ENCODE measurements at places on chromosomes 4 and X. TPM values are rescaled to one million over a fixed set of nuclear protein-coding genes. Genes with fewer than 3 reads are reported as not detected.

ETDB gene
- total RNA-seq, result not detected

NR3C2 gene
- total RNA-seq, result not detected

LDOC1 gene
- 1.5 TPM for total RNA-seq

FAM9B gene
- not detected for total RNA-seq

DNA sequence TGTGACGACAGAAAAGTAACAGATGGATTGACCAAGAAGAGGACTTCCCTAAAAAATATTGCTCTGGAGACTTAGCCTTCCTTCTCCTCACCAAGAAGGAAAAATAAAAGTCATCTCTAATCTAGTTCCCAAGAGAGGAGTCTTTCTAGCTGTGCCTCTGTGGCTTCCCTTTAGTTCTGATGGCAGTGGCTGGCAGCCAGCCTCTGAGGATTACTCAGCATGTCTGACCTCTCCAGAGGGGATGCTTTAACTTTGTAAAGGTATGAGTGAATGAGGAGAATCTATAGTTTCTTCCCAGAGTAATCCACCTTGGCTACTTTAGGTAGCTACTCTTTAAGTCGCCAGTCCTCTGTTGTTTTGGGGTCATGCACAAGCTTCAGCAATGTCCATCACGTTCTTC lies 163.9 kb upstream of the KIT start:
- peak; percentile 52 for DNase-seq

- DNase-seq, result no peak
Observed at GRCh38 chr4:112325530-112325929, 28.4 kb downstream of the ALPK1 start.

- no peak for DNase-seq
Observed at GRCh38 chr4:85491527-85491926, 16.6 kb downstream of the ARHGAP24 start.

- no peak for DNase-seq
Observed at GRCh38 chr4:76055421-76055820, 19.1 kb upstream of the ART3 start.

GRCh38 chrX:14497184-14497666 lies 32.1 kb upstream of the GLRA2 start:
- peak; percentile 31 for DNase-seq

DNA sequence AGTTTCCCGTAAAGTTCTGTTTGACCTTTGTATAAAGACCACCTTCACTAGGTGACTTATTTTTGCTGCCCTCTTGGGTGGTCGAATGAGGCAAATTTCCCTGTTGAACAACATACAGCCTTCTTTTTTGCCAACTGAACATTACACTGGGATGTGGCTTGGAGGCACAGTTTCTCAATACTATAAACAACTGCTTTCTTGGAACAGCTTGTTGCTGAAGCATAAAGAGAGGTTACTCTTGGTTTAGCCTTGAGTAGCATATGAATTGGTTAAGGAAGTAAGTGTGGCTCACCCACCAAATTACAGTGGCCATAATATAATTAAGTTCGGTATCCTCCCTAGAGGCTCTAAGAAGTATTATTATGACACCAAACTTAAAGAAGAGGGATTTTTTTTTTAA lies 40.0 kb downstream of the HHIP start:
- DNase-seq, result no peak

GRCh38 chr4:28558895-28559294 lies 1698.3 kb downstream of the STIM2 start:
- peak; percentile 31 for DNase-seq

- no peak for DNase-seq
Observed at GRCh38 chrX:124232523-124233201, 99.8 kb upstream of the TEX13D start.

GRCh38 chr4:55634417-55635128 lies 1.5 kb downstream of the NMU start:
- DNase-seq, result no peak

- DNase-seq, result no peak
Observed at GRCh38 chrX:8305350-8305749, 134.3 kb upstream of the VCX2 start.

GRCh38 chrX:132631579-132632232 lies 142.9 kb upstream of the MBNL3 start:
- DNase-seq, result peak; percentile 46

DNA sequence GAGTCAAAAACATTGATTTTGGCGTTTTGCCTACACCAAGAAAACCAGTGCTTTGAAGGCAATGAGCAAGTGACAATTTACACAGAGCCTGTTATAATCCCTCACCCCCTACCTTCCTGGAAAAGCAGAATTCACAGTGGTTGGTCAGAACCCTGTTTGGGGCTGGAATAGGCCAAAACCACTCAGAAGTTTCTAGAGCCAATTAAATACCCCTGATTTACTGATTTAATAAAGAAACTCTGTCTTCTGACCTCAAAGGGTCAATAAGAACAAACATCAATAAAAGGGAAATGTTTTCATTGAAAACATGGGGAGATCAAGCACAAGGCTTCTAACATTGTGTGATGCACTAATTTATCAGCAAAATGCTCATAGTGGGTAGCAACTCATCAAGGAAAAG lies 116.3 kb downstream of the UNC5C start:
- no peak for DNase-seq

DNA sequence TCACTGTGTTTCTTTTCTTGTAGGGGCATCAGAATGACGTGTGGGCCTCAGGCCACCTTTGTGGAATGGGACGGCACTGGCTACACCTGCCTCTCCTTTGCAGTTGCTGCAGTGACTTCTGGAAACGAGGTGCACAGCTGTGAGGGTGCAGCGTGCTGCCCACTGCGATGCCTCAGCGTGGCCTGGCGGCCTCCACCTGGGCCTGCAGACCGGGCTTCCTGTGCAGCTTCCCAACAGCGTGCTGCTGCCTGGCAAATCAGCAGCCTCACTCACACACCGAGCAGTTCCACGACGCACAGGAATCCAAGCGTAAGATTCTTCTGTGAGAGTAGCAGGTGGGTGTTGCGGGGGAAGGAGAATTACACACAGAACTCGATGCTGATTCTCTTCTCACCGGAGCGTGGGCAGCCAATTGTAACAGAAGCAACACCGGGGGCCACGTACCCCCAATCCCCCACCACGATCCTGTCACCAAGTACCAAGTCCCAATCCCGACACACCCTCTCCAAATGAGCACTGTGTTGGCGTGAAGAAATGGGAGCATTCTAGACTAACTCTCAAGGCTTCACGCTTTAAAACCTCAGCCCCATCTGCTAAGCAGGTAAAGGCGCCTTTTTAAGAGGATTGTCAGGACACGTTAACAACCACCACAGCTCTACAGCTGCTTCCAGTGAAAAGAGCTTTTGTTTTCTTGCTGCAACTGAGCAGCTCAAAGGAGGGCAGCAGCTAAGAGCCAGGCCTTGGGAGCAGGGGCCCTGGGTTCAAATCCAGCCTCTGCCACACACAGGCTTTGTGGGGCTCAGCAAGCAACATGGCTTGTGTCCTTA lies 16.9 kb downstream of the WDR1 start:
- DNase-seq, result no peak

GRCh38 chrX:69178592-69178991 lies 13.3 kb upstream of the PJA1 start:
- no peak for DNase-seq

GRCh38 chrX:71053217-71053621 lies 14.9 kb downstream of the SNX12 start:
- DNase-seq, result no peak

DNA sequence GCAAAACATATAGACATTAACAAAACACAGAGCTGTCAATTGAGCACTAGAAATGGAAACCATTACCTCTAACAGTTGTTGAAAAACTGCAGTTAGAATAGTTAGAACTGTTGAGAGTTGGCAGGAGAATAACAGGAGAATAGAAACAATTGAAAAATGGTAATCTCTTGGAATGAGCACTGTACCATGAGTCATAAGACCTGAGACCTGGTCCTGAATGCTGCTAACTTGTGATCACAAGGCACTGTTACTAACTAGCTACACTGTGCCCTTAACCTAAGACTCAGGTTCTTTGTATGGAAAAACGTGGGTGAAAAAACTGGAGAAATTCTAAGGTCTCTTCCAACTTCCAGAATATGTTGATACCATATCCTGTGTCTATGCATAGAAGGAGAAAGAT lies 29.3 kb downstream of the FAM114A1 start:
- peak; percentile 41 for DNase-seq

- DNase-seq, result no peak
Observed at GRCh38 chrX:24668111-24668510, 21.0 kb upstream of the PCYT1B start.

Data from GM23248 (cell line).